Dermis lymphatic vessel endothelial cell (primary cell): ENCODE measurements at places on chromosomes 11 and 22. TPM values are rescaled to one million over a fixed set of nuclear protein-coding genes. Genes with fewer than 3 reads are reported as not detected.

The LARGE2 gene
- not detected in 2 replicates for total RNA-seq

The SLC36A4 gene
- total RNA-seq, result 7.2 and 10.7 TPM in 2 replicates

The GAS2 gene
- 0.76 and 0.95 TPM in 2 replicates for total RNA-seq

The NPAS4 gene
- not detected in 2 replicates for total RNA-seq

The PLEKHA7 gene
- 1.3 and 2.7 TPM in 2 replicates for total RNA-seq

The OR8D4 gene
- total RNA-seq, result not detected in 2 replicates

The CD3D gene
- not detected in 2 replicates for total RNA-seq

The SLC16A8 gene
- 0.09 and 0.11 TPM in 2 replicates for total RNA-seq

The OR51I1 gene
- not detected in 2 replicates for total RNA-seq

The MMP13 gene
- total RNA-seq, result not detected in 2 replicates

The RTN4R gene
- total RNA-seq, result 0.77 and 1.3 TPM in 2 replicates

The SLC15A3 gene
- total RNA-seq, result 5.1 and 10.3 TPM in 2 replicates

The KRTAP5-8 gene
- total RNA-seq, result not detected in 2 replicates

The SCGB1C1 gene
- not detected in 2 replicates for total RNA-seq
